Stimulated activated CD4-positive, alpha-beta T cell treated with anti-CD3 and anti-CD28 coated beads, Interleukin-12 subunit alpha, Interleukin-12 subunit beta, amount 100 ng/mL, for 24 hours (primary cell): ENCODE measurements at places on chromosomes 5 and 9.

DNA sequence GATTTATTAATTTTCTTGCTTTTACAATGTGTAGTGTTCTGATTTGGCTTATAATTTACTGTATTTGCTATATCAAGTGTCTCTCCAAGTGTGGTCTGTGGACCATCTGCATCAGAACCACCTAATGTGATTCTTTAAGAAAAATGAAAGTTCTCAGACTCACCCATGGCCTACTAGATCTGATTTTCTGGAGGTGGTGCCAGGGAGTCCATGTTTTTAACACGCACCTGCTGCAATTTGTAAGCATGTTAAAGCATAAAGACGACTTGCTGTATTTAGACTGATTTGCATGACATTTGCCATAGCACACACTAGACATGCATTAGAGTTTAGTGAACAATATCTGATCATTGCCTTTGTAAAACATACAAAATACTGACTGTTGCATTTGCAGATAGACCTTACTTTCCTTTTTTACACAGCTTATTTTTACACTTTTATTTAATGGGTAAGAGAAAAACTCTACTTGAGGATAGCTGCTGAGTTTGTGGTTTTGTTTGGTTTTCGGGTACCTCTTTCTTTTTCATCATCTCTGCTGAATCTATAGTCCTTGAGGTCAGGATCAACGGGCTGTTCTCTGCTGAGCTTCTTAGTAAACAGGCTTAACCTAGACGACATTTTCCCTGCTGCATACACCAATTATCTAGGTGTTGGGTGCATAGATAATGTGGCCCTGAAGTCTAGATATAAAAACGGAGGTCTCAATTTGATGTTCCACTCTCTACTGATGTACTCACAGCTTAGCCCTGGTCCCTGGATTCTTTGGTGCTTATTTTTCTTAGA, 138.0 kb upstream of the ZNF366 start:
- DNase-seq = no peak

GRCh38 chr9:129068990-129069861, 11.7 kb upstream of the DOLPP1 start:
- DNase-seq = peak; percentile 27

GRCh38 chr9:82140471-82140870, 151.9 kb downstream of the SPATA31D1 start:
- DNase-seq = no peak

DNA sequence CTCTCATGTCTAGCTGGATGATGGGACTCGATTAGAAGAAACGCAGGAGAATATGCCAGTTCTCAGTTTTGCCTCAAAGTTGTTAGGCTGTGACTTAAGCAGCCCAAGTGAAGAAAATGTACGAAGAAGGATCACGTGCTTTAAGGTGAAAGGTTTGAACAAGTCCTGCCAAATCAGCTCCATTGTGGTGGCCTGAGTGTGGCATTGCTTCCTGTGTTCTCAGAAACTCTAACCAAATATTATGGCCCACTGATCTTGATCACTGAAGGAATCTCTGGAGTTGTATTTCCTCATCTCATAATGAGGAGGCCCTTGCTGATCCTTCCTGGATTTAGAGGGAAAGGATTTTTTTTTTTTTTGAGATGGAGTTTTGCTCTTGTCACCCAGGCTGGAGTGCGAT, 44.0 kb downstream of the OTULIN start:
- no peak for DNase-seq

GRCh38 chr9:34499076-34499475, 23.7 kb downstream of the ENHO start:
- DNase-seq = no peak

DNA sequence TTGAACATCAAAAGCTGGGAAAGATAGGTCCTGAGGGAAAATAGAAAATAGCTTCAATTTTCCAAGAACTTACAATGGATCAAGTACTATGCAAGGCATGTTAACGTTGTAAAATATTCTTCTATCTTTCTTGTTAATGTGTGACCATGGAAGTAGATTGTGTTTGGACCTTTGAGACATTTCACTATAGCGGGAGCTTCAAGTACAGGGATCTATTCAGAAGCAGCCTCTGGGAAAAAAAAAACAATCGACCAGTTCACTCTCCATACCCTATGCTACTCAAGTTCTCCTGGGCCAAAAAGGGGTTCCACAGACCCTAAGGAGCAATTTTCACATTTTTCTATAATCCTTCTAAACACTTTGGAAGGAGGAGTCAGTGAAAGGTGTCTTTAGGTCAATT, 54.1 kb upstream of the ATP10B start:
- no peak for DNase-seq

DNA sequence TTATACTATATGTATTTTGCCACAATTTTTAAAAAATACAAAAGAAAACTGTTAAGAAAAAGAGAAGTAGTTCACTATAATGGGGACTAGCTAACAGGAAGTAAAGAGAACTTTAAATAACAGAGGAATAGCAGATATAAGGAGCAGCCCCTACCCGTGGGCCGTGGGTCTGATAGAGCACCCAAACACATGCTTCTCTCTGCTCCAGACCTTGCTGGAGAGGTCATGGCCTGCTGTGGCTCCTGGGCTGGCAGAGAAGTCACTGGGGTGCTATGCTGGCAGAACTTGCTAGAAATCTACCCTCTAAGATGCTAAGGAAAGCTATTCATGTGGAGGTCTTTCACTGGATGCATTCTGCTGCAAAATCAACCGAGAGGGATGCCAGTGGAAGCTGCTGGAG, 10.0 kb upstream of the TNFAIP8 start:
- no peak for DNase-seq

DNA sequence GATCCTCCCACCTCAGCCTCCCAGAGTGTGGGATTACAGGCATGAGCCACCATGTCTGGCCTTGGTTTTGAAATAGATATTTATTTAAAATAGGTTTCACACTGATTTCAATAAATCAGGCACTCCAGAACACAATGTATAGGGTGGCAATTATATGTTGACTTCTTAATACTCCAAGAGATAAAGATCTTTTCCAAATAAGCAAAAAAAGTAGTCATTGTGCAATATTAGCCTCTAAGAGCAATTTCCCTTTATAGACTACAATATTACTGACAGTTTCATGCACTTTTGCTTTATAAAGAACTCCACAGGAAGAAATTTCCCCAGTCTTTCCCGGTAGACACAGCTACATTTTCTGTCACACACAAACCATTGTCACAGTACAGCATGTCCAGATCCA, 23.4 kb upstream of the RUFY1 start:
- no peak for DNase-seq

DNA sequence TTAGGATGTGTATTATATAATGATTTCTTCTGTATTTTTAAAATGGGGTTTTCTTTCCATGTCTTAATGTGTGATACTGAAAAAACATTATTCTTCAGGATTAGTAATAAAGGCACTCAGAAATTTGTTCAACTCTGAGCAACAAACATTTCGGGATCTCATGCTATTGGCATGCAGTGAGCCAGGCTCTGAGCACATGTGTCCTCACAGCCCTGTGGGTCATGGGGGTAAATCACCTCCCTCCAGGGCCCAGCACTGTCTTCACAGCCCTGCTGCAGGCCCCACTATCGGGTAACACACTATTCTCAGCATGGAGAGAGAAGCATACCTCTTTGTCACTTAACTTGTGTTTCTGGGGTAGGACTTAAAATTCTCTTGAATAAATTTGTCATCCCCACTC, 14.0 kb downstream of the TMEM174 start:
- no peak for DNase-seq

- DNase-seq = no peak
These were observed 73.1 kb downstream of the NDUFAF2 start for GRCh38 chr5:61018062-61018461.

- DNase-seq = no peak
These were observed 1.1 kb upstream of the TNFAIP8 start for GRCh38 chr5:119354537-119355243.

DNA sequence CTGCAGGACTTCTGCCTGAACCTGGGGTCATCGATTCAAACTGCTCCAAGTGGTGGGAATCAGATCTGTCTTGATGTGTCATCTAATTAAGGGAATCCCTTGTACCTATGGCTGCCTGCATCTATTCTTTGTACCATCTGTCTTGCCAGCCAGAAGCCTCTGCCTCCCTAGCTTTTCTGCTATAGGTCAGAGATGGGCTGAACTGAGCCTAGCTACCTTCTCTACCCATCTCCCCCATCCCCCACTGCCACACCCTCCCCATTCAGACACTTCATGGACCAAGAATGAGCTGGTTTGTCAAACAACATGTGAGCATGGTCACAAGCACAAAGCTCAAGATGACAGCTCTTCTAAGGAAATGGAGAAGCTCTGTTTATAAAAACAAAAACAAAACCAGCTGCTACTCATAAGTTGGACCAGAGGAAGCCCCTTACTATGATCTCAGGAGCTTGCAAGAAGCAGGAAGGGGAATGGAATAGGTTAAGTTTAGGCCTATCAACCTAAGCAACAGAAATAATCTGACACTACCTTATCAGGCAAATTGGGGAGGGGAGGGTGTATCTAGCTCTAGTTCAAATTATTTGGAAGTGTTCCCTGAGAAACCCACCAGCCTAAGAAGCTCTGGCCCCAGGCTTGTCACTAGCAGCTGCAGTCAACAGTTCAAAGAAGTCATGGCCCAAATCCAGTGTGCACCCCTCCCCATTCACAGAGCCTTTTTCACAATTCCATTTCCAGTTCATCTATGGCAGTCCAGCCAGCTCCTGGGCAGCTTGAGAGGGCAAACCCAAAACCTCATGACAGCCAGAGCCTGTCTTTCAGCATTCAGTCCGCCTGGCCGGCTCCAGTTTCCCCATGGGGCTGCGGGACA, 29.9 kb downstream of the SKP1 start:
- no peak for DNase-seq

GRCh38 chr9:113349066-113349444, 286 bp upstream of the BSPRY start:
- no peak for DNase-seq

GRCh38 chr9:116658265-116658664, 28.8 kb upstream of the TRIM32 start:
- no peak for DNase-seq

DNA sequence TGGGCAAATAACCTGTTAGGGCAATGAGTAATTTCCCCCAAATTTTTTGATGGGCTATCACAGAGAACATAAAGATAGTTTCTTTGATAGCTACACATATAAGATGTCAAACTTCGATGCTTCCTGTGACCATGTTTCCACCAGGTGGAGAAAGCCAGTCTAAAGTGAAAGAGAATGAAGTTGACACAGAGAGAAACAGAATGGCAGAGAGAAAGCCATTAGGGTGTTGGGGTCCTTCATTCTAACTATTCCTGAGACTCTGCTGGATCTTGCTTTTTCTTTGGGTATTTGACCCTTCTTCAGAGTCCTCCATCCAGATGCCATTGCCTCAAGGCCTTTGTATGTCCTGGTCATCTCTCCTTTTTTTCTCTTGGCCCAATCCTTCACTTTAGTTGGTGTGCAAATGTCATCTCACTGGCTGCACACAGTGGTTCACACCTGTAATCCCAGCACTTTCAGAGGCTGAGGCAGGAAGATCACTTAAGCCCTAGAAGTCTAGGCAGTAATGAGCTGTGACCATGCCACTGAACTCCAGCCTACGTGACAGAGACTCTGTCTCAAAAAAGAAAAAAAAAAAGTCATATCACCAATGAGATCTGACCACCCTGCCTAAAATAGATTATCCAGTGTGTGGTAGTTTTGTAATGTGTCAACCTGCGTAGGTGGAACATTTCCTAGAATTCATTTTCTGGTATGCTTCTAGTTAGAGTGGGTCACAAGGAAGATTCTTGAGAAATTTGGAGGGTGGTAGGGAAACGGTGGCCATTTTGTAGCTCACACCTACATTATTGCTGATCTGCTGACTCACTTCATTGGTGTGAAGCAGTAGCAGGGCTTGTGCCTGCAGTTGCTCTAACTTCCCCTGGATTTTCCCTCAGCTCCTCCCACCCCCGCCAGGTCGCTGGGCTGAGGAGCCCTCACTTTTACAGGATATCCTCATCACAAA, 20.8 kb upstream of the KIF2A start:
- peak; percentile 40 for DNase-seq

GRCh38 chr5:44909004-44909403, 100.3 kb downstream of the MRPS30 start:
- no peak for DNase-seq

GRCh38 chr5:157366741-157367674, 93.0 kb upstream of the NIPAL4 start:
- DNase-seq = no peak

DNA sequence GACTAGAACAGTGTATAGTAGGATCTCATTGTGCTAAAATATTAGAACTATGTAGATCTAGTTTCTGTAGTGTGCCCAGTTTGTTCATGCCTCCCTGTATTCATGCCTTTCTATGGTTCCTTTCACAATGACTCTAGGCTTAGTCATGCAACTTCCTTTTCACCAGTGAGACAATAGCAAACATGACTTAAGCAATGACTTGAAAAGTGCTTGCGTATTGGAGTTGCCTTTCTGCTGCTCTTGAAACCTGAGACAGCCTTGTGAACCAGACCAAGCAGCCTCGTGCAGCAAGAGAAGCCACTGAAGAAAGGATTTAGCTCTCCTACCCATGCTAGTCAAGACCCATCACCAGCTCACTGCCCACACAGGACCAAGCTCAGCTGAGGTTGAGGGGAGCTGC, 294.5 kb upstream of the TAS2R1 start:
- DNase-seq = no peak

DNA sequence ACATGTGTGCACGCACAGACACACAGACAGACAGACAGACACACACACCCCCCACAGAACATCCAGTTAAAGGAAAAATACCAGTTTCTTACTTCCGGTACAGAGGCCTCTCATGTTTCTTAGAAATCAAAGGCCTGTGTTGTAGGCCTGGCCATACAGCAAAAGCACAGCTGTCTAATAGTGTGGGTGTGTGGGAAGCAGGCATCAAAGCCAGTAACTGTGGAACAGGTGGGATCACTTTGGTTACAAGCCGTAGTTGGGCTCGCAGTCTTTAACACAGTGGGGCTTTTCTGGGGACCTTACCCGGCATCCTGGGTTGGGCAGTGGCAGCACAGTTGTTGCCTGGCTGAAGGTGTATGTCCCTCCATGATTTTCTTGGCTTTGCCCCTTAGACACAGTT, 55.2 kb downstream of the FBXL7 start:
- no peak for DNase-seq

DNA sequence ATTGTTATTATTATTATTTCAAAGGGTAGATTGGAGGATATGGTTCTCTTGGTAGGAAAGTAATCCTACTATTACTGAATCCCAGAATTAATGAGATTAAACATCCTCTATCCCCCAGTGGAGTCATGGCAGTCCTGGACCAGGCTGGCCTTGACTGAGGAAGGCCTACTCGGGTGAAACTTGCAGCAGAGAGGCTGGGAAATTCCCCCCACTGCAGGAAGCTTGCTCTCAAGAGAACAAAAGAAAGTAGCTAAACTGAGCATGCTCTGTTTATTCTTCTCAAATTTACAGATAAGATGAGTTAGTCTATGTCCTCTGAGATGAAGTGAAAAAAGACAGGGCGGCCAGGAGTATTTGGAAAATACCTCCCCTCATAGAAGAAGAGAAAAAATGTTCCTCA, 233.9 kb upstream of the RPS23 start:
- peak; percentile 8 for DNase-seq

DNA sequence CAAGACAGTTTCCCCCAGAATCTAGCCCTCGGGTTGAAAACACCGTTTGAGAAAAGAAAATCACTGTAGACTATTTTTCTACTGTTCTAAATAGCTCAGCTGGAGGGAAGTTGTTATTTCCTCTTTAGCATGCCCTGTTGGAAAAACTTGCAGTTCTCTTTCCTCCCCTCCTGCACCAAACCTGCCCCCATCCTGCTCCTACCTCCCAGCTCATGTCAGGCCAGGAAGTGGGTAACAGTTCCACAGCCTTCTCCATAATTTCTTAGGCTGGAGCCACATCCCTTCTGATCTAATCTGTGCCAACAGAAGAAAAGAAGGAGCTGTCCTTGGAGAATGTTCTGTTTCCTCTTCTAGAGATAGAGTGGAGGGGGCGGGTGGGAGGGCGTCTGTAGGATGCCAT, 437.7 kb downstream of the SPOCK1 start:
- DNase-seq = no peak

GRCh38 chr9:4666042-4666699, at the start of gene SPATA6L:
Gene SPATA6L (minus strand): TSS chr9:4666480. CDS start chr9:4666250, 230 bp downstream.
- peak; percentile 35 for DNase-seq
